GF-D8 (cell line): ENCODE measurements at places on chromosomes 2 and 18.

- DNase-seq: no peak
These were observed 262.1 kb downstream of the GALNT13 start for GRCh38 chr2:154133823-154134222.

DNA sequence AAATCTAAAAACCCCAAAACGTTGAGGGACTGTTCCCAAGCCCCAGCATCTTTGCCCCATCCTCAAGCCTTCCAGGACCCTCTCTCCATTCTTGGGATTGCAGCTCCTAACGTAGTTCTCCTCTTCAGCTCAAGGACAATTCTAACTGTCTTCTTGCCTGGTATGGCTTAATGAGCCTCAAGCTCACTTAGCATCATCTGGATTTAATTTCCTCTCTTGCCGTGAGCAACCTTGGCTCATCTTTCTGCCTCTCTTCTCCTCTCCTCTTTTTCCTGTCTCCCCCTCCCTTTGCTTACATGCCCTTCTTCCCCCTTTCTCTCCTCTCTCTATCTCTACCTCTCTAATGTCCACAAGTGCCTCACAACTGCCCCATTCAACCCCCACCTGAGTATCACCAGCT lies 44.2 kb downstream of the TACR1 start:
- no peak for DNase-seq

DNA sequence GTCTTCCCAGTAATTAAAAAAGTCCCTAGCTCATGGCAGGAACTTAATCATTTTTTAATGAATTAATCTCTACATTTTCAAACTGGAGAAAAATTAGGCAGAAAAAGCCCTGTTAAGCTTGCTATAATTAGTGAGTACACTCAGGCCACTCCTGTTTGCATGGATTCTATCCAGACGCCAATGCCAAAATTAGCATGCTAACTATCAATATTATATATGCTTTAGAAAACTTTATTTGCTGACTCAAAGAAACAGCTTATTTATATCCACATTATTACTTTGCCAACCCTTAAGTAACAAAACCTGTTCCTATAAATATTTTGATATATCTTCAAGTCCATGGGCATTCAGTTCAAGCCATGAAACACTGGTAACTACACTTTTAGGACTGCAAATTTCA lies 90.9 kb downstream of the SMC6 start:
- DNase-seq: no peak

GRCh38 chr18:72986103-72986502 lies 118.3 kb upstream of the NETO1 start:
- DNase-seq: no peak

- DNase-seq: no peak
These were observed 53.7 kb downstream of the TWIST2 start for GRCh38 chr2:238901461-238902057.

DNA sequence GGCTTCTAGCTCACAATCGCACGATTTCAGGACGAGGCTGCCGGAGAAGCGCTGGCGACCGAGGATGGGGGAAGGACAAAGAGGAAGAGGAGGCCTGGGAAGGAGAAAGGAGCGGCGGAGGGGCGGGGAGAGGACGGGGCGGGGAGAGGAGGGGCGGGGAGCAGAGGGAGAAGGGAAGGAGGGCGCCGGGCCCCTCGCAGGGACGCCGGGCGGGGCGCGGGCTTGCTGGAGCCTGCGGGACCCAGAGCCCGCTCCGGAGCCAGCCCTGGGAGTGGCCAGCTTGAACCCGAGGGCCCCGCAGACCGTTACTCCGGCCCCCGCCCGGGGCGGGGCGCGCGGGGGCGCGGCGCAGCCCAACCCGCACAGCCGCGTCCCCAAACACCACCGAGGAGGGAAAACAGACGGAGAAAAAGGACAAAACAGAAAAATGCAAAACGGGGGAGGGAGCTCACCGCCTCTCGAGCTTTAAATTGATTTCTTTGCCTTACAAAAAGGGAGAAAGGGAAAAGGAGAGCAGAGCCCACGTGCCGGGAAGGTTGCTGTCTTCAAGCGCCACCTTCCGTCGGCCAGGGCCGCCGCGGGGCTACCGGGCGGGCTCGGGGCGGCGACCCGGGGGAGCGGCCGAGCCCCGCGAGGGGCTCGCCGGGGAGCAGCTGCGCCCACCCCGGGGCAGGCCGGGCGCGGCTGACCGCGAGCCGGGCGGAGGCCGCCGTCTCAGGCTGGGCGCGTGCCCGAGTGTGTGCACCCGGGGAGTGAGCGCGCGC lies 781 bp upstream of the SOX11 start:
- no peak for DNase-seq
